ENCODE measurements at places on chromosomes 13 and 19.
A peak's percentile ranks its signal among the peaks of the same experiment; 100 is the strongest.

GRCh38 chr19:13044231-13044836 is 49.1 kb downstream of the NFIX start:
- DNase-seq = no peak

- no peak for DNase-seq
These were observed 60.7 kb downstream of the PAN3 start for GRCh38 chr13:28199089-28199488.

DNA sequence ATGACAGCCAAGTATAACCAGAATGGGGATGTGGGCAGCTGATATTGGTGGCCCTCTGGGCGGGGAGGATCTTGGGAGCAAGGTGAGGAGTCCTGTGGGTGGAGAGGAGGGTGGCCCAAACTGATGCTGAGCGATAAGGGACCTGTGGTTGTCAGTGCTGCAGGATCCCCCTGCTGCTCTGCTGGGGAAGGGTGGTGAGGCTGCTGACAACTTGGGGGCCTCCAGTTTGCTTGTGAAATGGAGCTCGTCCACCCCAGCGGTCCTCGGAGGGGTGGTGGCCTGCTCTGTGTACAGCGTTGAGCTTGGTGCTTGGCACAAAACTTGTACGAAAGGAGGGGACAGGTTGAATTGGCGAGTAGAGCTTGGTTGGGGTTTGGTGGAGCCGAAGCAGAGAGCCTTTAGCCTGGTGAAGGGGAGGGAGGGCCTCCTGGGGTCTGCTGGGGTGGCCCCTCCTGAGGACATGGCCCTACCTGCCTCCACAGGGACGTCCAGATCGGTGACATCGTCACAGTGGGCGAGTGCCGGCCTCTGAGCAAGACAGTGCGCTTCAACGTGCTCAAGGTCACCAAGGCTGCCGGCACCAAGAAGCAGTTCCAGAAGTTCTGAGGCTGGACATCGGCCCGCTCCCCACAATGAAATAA is 2.9 kb downstream of the RPS11 start:
- no peak for DNase-seq

DNA sequence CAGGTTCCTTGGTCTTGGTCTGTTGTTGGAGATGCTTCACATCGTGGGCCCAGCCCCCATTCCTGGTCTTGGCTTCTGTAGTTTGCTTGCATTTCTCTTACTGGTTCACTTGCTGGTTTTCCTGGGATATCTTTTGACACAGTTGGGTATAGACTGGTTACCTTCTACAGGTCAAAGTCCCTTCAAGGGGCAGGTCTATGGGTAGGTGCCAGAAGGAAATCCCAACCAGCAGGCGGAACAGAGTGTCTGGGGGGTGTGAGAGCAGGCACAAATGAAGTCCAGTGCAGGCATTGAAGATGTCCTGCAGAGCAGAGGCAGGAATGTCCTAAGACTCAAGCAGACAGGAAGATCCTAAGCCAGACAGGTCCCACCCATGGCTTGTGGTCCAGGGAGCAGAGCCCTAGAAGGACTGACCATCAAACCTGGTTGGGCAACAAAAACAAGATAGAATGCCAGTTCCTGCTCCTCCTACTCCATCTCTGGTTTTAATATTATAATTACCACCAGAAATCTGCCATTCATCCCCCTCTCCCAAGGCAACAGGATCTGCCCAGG is 17.7 kb upstream of the WASF3 start:
- no peak for DNase-seq

DNA sequence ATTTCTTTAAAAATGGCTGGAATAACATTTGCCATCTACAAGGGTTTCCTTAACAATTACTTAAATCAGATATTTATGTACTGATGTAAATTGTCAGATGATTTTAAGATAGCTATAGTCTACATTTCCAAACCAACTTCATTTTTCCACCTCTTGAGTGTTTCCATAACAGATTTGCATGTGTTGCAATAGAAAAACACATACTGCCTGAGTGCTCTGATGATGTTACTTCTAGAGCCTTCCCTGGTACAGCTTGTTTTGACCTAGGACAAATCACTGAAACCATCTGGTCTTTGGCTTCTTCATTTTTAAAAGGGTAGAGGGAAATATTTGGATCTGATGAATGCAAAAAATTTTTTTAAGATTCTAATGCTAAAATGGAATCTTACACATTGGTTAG is 245.9 kb downstream of the PCDH9 start:
- no peak for DNase-seq

- no peak for DNase-seq
These were observed 893.8 kb upstream of the SLC10A2 start for GRCh38 chr13:103960001-103960400.

GRCh38 chr19:10259162-10259905 is 7.3 kb downstream of the MRPL4 start:
- peak; percentile 74 for DNase-seq

GRCh38 chr13:85497652-85498051 is 301.6 kb downstream of the SLITRK6 start:
- no peak for DNase-seq

DNA sequence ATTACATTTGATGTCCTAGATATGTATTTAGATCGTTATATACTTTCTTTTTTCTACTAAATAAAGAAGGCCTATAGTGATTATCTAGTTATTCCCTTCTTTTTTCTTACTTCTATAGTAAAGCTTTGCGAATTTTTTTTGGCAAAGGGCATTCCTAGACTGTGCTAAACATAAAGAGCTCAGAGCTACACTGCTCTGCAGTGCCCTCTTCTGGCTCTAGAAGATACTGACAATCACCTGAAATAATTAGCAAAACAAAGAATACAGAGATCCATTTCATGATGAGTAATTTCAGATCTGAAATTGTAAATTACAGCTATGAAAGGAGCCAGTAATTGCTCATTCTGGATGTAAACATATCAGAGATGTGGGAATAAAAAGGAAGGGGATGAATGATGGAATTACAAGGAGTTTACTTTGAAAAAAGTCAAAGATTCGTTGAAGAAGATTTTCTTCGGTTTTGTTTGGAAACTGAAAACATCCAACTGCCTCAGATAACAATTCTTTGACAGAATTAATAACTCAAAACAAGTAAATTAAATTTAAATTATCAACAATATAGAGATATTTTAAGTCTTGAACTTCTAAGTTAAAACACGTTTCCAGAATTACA is 288.5 kb downstream of the NALCN start:
- no peak for DNase-seq

GRCh38 chr13:27406178-27406939 is 18.1 kb upstream of the GTF3A start:
- DNase-seq = no peak

- DNase-seq = peak; percentile 45
These were observed 9.5 kb upstream of the INSL3 start for GRCh38 chr19:17830567-17831418.

DNA sequence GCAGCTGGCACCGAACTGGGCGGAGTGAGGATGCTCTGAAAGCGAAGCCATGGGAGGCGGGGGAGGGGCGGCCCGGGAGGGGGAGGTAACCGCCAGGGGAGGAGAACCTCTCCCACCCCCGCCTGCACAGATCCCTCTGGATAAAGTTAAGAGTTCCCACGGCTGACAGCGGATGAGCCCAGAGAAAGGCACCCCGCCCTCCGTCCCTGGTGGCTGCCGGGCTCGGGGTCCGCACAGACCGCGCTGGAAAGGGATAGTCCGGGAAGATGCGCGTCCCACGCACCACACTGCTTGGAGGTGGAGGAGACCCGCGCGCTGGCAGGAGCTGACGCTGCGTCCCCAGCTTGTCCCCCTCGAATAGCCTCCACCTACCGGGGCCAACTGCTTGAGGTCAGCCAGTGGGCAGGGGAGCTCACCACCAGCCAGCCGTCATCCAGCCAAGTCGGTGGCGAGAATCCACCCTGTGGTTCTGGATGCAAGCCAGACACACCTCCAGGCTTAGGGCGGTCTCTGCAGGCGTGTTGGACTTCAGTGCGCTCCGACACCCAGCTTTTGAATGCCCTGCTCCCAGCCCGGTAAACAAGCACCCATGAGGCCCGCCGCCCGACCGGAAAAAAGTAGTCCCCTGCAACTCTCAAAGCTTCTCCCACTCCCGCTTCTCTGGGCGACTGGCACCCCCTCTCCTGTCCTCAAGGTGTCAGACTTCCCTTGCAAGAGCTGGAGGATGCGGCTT is at the start of gene TRPC4:
TRPC4 (minus strand) TSS at position 17 of the 733 bp plus-strand sequence. CDS start 86,439 bp downstream, outside the sequence.
- DNase-seq = no peak

DNA sequence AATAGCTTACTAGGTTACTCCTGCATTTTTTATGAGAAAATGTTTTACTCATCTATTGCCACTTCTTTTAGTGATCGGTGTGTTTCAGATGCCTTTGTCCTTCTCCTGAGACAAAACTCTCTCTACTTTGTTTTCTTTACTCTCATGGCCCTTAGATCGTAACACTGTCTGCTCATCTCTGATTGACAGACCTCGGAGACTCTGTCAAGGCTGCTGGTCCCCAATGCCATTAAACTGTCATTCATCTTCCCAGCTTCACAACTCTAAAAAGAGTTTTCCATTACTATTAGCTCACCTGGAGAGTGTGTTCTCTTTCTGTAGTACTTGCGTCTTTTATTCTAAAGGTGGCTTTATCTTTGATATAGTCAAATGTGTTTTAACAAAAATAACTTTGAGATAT is 765.2 kb downstream of the SLITRK1 start:
- no peak for DNase-seq

- DNase-seq = no peak
These were observed 815.6 kb downstream of the EFNB2 start for GRCh38 chr13:105719859-105720258.

- DNase-seq = no peak
These were observed 3.9 kb downstream of the TTYH1 start for GRCh38 chr19:54418930-54419800.

DNA sequence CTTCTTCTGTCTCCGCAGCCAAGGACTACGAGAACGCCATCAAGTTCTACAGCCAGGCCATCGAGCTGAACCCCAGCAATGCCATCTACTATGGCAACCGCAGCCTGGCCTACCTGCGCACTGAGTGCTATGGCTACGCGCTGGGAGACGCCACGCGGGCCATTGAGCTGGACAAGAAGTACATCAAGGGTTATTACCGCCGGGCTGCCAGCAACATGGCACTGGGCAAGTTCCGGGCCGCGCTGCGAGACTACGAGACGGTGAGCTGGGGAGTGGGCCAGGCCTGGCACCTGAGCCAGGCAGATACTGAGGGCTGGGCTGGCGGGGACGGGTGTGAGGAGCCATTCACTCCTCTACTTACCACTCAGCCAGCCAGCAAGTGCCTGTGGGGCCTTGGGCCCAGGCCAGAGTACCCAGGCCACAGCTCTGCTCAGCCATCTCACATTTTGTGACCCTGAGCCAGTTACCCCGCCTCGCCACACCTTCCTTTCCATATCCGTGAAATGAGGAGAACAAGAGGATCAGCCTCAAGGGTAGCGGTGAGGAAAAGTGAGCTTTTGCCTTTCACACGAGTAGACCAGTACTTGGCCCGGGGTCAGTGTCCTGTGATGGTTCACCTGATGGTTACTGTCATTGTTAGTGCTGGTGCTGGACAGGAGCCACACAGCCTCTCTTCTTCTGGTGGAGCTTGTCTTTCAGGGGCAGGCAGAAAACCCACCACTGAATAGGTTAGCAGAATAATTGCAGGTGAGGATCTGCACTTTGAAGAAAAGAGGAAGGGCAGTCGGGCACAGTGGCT is 7.0 kb downstream of the PPP5C start:
- no peak for DNase-seq

GRCh38 chr19:43789029-43789428 is 8.3 kb upstream of the KCNN4 start:
- no peak for DNase-seq

DNA sequence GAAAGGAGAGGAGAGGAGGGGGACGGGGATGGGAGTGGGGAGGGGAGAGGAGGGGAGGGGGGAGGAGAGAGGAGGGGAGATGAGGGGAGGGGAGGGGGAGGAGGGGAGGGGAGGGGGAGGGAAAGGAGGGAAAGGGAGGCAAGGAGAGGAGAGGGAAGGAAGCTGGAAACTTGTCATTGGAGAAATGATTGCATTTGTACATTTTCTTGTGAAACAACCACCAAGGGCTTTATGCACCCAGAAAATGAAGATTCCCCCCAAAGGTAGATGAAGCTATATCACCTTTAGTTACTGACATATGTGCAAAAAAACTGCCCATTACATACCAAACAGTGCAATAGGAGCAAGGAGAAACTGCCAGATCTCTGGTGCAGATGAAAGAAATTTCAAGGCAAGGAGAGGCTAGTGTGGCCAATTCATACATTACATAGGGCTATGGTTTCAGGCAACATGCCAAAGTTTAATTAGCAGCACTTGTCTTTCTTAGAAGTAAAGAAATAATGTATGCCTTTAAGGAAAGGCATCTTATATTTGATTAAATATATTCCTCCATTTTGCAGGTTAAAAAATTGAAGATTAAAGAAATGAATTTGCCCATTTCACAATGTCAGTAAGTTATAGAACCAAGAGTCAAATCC is 49.5 kb upstream of the STK24 start:
- DNase-seq = no peak

GRCh38 chr19:45125975-45126493 is 33.1 kb downstream of the PPP1R37 start:
- peak; percentile 69 for DNase-seq

DNA sequence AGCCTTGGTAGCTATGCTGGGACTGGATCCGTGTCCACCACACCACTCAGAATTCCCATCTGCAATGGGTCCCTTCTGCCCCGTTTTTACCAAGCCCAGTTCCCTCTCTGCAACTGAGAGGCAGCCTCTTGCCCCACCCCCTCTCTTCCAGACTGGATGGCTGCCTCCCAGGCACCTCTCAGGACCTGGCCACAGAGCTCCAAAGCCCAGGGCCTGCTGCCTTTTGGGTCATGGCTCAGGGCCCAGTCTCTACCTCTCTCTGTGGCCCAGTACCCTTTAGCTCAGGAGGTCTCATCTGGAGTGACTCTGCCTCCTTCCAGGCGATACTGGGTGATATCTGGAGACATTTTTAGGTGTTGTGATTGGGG is 10.3 kb upstream of the ZBTB7A start:
- DNase-seq = no peak

DNA sequence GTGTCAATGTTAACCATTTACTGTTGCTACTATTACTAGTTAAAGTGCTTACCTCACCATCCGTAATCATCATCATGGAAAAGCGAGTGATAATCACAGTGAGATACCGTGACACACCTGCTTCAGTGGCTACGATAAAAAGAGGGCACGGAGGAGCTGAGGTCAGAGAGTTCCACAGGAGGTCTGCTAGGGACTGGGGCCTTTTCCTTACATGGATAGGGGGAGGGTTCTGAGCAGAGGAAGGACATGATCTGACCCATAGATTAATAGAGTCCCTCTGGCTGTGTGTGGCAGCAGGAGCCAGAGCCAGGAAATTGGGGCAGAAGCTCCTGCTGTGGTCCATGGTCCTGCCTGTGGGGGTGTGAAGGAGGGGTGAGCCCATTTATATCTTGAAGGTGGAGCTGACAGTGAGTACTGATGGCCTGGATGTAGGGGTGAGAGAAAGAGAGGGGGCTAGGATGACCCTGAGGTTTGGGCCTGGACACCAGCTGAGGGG is 136.7 kb downstream of the SIPA1L3 start:
- DNase-seq = no peak
